ENCODE measurements at places on chromosomes 3 and 15.

- DNase-seq: no peak
These were observed 24.6 kb downstream of the AQR start for GRCh38 chr15:34944936-34945335.

- no peak for DNase-seq
These were observed 42.4 kb upstream of the ETV5 start for GRCh38 chr3:186151077-186151971.

DNA sequence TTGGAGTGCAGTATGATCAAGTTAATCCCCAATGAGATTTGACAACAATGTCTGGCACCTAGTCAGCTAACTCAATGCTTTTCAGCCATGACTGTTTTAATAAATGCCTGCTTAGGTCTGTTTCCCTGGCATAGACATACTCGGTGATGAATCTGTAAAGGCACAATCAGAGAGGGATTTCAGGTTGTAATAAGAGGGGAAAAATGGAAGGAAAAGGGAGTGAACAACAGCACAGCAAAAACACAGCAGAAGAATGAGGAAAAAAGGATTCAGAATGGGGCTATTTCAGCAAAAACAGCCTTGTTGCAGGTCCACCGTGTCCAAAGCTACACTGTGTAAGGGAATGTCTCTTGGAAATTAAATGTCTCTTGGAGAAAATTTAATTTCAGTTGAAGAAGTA lies 19.3 kb upstream of the CHD2 start:
- no peak for DNase-seq

GRCh38 chr3:143548393-143548792 lies 299.9 kb downstream of the SLC9A9 start:
- no peak for DNase-seq

DNA sequence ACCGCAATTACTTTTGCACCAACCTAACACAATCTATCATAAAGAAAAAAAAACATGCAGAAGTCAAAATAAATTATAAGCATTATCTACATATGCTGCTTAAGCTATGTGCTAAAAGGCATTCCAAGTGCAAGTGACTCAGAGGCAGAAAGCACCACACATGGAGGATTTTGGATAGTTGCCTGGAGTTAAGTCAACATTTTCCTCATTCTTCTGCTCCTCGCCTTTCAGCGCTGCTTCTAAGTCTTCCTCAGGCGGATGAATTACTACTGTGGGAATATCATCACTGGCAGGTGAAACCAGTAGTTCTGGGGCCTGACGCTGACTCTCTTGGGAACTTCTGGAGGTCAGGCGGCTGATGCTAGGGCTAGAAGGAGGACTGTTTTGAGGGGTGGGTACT lies 53.1 kb downstream of the SLC4A7 start:
- no peak for DNase-seq

GRCh38 chr3:89411201-89411600 lies 303.8 kb downstream of the EPHA3 start:
- no peak for DNase-seq

- DNase-seq: no peak
These were observed 84.0 kb downstream of the CFAP20DC start for GRCh38 chr3:58965865-58966264.

DNA sequence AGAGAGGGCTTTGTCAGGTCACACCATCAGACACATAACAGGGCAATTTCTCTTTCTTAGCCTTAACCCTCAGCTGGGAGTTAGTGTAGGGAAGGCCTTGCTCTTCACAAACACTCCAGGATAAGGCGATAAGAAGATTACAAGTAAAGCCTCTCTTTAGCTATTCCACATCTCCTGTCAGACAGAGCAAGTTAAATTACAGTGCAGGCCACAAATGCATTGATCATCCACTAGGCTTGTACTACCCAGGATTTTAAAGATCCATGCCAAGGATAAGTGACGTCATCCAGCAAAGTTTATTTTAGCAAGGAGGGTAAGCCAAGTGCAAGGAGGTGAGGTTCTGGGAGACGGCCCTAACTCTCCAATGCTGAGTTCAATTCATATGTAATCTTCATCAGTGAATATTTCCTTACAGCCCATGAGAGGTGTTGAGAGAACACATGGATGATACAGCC lies 890.6 kb upstream of the NR2F2 start:
- no peak for DNase-seq

GRCh38 chr3:186923241-186923640 lies 7.1 kb upstream of the ST6GAL1 start:
- no peak for DNase-seq

DNA sequence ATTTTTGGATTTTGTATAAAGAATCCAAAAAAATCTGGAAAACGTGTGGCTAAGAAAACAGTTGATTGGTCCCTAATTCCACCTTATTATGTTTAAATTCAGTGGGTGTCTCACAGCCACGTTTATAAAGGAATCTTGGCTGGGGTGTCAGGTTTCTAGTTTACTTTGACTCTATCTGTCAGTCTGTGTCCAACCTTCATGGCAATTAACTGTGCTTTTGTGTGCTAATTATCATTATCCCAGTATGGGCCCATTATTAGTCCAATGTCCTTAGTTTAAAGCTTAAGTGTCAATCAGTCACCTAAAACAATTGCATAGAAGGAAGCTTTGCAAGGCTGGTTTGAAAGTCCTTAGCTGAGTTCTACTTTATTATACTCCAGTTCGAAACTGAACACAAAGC lies 3.7 kb upstream of the CNTN4 start:
- no peak for DNase-seq

- DNase-seq: no peak
These were observed 22.8 kb downstream of the CHST2 start for GRCh38 chr3:143142354-143142753.

DNA sequence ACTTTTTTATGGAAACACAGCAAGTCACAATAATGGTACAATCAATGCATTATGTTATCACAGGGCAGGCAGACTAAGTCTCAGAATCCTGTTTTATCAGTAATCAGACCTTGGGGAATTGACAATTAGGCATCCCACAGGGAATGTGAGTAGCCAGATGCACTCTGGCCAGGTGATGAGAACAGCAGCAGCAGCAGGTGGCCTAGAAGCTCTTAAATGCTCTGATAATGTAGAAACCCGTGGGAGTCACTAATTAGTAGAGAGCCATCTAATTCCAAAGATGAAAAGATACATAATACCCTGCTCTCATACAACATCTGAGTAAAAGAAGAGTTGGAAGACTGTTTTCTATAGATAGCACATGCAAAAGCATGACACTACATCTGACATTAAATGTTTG lies 12.6 kb downstream of the CEP152 start:
- no peak for DNase-seq

- DNase-seq: no peak
These were observed 39.6 kb upstream of the SYN2 start for GRCh38 chr3:11964553-11964952.

- no peak for DNase-seq
These were observed 381.2 kb upstream of the ATP11B start for GRCh38 chr3:182412066-182412465.

- DNase-seq: no peak
These were observed 15.2 kb upstream of the EID1 start for GRCh38 chr15:48862705-48863104.

DNA sequence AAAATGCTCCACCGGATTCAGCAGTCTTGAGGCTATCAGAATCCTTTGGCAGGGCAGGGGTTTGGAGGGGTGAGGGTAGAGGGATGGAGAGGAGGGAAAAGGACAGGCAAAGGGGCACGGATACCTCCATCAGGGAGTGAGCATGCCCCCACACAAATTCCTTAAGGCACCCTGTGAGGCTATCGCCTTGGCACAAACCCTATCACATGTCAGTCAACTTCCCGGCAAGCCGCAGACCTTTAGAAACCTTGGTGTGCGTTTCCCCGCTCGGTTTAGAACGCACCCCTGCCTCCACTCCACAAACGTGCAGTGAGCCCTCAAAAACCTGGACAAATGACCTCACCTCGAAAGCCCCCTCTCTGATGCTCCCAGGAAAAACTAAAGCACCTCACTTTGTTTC lies 422 bp upstream of the SETMAR start:
- no peak for DNase-seq

DNA sequence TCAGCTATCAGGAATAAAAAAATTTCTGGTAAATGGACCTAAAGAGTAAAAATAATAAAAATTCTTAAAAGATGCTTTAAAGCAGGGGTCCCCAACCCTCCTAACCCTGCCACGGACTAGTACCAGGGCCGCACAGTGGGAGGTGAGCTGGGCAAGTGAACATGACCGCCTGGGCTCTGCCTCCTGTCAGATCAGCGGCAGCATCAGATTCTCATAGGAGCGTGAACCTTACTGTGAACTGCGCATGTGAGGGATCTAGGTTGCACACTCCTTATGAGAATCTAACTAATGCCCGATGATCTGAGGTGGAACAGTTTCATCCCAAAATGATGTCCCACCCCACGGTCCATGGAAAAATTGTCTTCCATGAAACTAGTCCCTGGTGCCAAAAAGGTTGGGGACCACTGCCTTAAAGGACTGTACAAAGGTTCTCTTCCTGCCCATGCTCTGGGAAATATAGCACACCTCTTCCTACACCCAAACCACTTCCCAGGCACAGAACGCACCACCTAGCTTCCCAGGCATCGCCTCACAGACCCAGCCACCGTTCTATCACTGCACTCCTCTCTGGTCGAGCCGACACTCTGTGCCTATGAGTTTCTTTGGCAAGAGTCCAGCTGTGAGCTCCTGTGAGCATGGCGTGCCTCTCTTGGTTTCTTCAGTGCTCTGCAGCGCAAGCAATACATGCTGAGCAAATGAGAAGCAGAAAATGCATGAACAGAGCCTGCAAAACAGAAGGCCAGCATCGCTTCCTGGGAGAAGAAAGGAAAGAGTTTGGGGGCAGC lies 104.9 kb downstream of the OCA2 start:
- DNase-seq: no peak

DNA sequence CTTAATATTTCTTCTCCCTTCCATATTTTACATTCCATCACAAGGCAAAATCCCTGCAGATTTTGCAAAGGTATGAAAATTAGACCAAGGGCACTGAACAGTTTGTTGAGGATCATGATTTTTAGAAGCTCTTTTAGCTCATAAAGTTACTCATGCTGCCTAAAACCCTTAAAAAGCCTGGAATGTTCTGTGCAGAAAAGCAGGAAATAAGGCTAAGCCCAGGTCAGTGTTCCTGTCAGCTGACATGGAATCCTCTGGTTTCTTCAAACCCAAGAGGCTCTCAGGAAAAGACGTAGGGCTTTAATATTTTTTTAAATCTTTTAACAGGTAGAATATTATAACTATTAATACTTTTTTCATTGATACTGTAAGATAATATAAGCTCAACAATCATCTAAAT lies 8.2 kb downstream of the CBLB start:
- DNase-seq: no peak

DNA sequence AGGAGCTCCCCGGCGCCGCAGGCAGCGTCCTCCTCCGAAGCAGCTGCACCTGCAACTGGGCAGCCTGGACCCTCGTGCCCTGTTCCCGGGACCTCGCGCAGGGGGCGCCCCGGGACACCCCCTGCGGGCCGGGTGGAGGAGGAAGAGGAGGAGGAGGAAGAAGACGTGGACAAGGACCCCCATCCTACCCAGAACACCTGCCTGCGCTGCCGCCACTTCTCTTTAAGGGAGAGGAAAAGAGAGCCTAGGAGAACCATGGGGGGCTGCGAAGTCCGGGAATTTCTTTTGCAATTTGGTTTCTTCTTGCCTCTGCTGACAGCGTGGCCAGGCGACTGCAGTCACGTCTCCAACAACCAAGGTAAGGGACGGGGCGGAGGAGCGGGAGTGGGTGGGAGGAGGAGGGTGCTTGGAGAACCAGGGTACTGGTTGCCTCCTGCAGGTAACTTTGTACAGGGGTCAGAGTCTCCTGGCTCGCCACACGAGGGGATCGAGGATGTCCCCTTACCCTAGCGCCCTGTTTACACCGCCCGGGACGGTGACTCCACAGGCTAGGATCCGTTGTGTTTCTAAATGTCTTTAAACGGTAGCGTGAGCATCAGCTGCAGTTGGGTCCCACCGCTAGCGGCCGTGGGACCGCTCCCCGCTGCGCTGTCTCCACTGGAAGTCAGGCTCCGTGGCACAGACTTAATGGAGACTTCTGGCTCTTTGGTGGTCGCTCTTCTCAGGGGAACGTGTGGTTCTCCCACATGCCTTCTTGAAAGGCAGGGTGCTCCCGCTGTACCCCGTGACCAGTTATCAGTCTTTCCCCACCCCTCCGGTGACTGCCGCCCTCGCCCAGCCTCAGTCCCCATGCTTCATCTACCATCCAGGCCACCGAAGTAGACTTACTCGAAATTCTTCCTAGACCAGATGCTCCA lies 515 bp downstream of the EPHA6 start:
- no peak for DNase-seq

GRCh38 chr3:187447737-187448136 lies 79.6 kb downstream of the RTP4 start:
- DNase-seq: no peak

GRCh38 chr15:29997499-29997898 lies 85.3 kb upstream of the GOLGA8J start:
- no peak for DNase-seq

- no peak for DNase-seq
These were observed 6.7 kb downstream of the ITIH1 start for GRCh38 chr3:52784021-52784621.

DNA sequence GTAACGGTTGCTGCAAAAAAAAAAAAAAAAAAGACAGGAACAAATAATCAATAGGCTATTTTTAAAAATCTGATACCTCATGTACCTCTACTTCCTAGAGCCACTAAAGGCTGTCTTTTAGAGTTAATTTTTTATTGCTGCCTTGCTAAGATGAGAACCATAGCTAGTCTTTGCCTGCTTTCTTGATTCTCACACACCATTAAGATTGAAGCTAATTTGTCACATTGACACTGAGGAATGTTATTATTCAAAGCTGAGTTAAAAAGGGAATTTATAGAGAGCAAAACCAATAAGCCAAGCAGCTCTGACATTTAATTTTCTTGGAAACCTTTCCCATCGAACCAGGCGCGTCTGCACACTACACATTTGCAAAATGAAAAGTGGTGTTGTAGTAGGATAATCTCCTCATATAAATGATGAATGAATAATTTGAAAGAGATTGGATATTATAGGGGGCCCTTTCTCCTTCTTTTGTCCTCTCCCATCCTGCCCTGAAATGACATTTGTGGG lies 149.7 kb downstream of the TMEM108 start:
- DNase-seq: no peak

GRCh38 chr3:23128655-23129054 lies 74.5 kb upstream of the UBE2E2 start:
- no peak for DNase-seq

DNA sequence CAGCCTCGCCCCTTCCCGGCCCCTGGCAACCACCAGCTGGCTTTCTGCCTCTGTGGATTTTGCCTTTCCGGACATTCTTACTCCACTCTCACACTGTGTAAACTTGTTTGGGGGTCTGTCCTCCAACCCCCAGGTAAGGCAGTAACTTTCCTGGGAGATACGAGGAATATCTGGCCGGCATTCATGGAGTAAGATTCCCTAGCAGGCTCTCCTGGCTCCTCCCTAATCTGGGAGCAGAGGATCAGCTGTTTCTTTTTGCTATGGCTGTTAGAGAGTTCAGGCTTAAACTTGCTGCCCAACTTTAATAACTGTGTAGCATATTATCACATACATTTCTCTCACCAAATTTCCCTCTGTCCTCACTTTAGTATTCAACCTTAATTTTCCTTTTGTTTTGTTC lies 64.3 kb downstream of the IGF2BP2 start:
- DNase-seq: no peak

GRCh38 chr15:58295637-58296215 lies 136.1 kb upstream of the LIPC start:
- no peak for DNase-seq

Measured in dorsolateral prefrontal cortex (tissue), 122 donors.